H7 (cell line): ENCODE measurements at places on chromosomes 3 and 15.

GRCh38 chr3:149459491-149460059, 14.9 kb upstream of the TM4SF4 start:
- DNase-seq: no peak

DNA sequence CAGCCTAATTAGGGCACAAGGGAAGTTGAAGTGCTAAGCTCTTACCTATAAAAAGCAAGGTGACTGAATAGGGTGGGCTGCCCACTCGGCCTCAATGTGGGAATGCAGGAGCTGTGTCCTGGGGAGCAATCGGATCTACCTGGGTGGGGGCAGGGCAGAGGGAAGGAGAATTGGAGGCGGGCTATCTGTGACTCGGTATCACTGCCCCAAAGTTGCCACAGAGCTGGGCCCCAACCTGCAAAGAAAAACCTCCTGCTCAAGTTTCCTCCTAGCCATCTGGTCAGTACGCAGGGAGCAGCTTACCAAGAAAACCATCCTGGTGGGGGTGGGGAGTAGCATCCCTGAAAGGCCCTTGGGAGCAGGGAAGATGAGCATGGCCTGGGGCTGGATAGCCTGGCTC, 10.7 kb downstream of the CIB2 start:
- no peak for DNase-seq

DNA sequence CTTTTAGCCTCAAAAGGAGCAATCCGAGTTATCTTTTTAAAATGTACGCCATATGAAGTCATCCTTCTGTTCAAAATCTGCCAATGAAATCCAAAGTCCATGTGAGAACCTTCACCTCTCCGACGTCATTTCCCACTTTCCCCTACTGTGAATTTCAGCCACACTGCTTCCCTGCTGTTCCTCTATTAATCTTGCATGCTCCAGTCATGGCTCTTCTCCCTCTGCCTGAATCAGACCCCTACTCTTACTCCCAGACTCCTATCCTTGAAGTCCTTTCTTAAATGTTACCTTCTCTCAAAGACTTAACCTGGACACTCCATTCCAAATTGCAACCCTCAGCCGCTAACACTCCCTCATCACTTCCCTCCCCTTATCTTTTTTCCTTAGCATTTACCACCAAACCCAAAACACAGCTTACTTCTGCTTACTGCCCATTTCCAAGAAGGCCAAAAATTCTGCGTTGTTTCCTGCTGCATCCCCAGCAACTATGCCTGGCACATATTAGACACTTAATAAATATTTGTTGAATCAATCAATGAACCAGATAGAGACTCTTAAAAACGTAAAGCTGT, 1.2 kb downstream of the NKIRAS1 start:
- peak; percentile 25 for DNase-seq

DNA sequence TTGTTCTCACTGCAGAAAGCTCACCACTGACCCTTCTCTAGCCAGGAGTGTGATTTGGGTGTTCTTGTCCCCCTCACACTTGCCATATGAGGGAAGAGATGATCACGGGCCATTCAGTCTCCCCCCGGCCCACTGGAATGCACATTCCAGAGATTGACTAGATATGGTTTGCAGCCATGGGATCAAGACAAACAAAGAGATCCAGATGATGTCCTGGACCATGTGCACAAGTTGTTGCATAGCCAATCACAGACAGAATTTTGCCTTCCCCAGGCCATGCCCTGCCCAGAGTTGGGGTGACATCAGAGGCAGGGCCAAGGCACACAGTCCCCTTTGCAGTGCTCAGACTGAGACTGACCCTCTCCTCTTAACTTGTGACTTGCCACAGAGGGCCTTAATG, 14.8 kb downstream of the MUC13 start:
- DNase-seq: no peak

DNA sequence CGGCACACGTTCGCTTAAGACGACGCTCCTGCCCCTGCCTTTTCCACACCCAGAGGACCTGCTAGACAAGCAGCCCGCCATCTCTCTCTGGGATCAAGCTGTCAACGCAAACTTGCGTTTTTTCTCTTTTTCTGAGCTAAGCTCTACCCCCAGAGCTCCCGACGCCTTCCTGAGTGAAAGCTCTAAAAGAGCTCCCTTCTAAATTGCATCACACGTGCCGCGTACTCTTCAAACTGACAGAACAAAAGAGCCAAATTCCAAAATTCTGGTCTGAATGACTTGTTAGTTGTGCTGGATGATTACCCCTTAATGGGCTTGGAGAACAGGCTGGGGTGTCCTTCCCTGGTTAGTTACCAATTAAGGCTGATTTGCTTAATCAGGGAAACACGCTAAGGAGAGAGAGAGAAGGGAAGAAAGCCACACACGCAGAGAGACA, 81.2 kb downstream of the MDFIC2 start:
- no peak for DNase-seq
